NCI-H526 (cell line): ENCODE measurements at places on chromosomes 5 and 9.

DNA sequence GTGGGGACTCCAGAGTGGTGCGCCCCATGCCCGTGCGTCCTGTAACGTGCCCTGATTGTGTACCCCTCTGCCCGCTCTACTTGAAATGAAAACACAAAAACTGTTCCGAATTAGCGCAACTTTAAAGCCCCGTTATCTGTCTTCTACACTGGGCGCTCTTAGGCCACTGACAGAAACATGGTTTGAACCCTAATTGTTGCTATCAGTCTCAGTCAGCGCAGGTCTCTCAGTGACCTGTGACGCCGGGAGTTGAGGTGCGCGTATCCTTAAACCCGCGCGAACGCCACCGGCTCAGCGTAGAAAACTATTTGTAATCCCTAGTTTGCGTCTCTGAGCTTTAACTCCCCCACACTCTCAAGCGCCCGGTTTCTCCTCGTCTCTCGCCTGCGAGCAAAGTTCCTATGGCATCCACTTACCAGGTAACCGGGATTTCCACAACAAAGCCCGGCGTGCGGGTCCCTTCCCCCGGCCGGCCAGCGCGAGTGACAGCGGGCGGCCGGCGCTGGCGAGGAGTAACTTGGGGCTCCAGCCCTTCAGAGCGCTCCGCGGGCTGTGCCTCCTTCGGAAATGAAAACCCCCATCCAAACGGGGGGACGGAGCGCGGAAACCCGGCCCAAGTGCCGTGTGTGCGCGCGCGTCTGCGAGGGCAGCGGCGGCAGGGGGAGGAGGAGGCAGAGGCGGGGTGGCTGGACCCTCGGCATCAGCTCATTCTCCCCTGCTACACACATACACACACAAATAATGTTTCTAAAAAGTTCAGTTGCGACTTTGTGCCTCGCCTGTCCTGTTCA, 668 bp downstream of the GLIS3 start:
- DNase-seq: peak; percentile 58

DNA sequence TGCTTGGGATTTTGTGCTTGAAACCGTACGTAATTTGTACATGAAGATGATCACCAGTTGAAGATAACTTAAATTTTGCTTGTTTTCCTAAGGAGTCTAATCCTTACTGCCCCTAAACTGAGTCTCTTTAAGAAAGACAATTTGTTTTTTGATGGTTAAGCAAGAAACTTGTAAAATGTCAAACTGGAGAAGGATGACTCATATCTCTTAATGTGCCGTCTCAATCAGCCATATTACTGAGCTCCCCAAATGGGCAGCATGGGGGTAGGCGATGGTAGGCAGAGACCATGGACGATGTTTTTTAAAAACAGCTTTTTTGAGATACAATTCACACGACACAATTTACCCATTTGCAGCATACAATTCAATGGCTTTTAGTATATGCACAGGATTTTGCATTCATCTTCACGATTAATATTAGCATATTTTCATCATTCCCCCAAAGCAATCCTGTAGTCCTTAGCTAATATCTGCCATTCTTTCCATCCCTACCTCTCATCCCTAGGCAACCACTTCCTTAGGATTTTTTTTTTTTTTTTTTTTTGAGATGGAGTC, 14.3 kb downstream of the ARHGAP26 start:
- DNase-seq: no peak

DNA sequence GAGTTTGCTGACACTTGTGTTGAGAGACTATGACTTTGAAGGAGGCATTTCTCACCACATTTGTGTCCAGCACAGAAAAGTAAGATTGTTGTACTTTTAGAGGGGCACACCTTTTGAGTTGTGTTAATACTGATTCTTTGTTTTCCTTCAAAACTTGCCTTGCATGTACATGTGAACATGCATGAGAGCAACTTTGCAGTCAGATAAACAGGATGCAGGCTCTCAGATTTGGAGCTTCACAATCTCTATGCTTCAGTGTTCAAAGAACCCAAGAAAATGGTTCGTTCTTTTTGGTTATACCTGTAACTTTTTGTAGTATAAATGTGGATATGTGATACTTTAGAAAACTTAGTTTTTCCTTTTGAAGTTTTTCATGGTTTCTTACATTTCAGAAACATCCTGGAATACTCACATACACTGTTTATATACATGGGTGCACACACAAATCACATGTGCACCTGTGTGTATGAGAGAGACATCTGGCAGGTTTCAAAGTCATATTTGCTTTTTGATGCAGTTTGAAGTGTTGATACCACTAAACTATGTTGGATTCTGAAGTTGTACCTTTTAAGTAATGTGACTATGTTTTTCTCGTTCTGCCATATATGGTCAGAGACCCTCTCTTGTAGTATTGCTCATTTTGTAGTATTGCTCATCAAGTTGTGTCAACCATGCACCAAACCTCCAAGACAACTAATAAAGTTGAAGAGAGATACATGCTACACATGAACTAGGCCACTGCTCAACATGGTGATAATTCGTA, 190.7 kb downstream of the CD180 start:
- no peak for DNase-seq

- DNase-seq: no peak
Observed at GRCh38 chr9:123925819-123926218, 4.1 kb downstream of the DENND1A start.

DNA sequence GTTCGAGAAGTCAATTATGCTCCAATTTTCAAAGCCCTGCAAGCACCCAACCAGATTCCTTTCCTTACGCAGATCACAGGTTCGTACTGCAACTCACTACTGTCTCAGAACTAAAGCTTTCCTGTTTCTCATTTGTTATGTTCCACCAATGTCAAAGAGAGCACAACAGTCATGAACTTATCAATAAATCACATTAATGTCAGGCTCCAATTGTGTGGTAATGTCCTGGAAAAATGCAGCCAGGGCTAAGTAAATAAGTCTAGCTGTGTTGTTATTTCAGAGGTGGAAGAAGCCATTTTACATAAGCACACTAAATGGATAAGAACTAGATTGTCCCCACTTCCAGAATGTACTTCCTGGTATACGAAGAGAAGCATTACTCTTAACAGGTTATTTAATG, 488.6 kb upstream of the PTGER4 start:
- DNase-seq: no peak

- DNase-seq: no peak
Observed at GRCh38 chr5:14108170-14108996, 34.8 kb upstream of the TRIO start.

DNA sequence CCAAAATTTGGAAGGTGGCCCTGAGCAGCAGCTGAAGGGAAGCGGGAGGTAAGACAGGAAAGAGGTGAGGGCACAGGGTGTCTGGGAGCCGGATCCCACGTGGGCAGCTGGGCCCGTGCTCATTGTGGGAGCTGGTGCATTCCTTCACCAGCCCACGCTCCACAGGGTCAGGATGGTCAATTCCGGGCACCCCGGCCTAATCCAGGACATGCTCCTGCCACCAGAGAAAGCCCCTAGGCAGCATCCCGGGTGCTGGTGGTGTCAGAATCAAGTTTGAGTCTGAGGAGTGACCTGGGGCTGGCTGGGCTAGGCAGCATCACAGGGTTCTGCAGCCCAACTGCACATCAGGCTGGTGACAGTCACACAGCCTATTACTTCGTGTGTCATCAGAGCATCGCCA, 7.1 kb upstream of the PDCD6 start:
- no peak for DNase-seq

DNA sequence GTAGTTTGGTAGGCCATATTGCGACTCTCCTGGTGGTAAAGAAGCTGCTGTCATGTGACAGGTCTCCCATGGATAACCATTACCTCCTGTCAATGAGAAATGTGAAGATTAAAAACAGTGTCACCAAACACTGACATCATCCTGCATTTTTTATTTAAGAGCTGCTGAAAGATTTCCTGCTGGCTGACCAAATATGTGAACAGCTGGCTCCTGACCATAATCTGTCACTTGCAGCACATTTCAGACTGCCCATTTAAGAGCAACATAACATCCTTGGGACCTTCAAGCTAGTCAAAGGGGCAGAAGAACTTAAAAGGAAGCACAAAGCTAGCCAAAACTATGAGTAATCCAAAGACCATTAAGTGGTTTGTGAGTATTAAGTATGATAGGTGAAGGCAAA, 288.0 kb downstream of the IZUMO3 start:
- no peak for DNase-seq

- DNase-seq: peak; percentile 49
Observed at GRCh38 chr5:87949676-87950631, 318.7 kb downstream of the TMEM161B start.
